ENCODE measurements at places on chromosomes 4 and X.

- no peak for DNase-seq
These were observed 13.9 kb downstream of the NIPAL1 start for GRCh38 chr4:48030470-48030869.

DNA sequence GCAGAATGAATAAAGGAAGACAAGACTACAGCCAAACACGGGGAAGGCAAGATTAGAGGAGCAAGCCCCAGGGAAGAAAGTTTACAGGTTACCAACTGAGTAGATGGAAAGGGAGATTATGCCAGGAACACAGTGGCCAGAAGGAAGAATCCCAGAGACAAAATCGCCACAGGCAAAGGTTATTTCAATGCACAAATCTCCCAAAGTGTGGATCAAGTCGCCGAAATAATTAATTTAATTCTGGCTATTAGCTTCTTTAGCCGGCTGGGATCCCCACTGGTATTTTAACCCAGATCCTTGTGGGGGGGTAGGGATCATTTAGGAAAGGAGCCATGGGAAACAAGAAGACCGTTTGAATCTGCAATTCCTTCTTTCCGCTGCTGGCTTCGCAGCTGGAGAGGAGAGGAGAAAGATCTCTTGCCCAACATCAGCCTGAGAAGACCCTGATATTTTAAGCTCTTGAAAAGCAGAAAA is 171.0 kb downstream of the DHX15 start:
- no peak for DNase-seq

DNA sequence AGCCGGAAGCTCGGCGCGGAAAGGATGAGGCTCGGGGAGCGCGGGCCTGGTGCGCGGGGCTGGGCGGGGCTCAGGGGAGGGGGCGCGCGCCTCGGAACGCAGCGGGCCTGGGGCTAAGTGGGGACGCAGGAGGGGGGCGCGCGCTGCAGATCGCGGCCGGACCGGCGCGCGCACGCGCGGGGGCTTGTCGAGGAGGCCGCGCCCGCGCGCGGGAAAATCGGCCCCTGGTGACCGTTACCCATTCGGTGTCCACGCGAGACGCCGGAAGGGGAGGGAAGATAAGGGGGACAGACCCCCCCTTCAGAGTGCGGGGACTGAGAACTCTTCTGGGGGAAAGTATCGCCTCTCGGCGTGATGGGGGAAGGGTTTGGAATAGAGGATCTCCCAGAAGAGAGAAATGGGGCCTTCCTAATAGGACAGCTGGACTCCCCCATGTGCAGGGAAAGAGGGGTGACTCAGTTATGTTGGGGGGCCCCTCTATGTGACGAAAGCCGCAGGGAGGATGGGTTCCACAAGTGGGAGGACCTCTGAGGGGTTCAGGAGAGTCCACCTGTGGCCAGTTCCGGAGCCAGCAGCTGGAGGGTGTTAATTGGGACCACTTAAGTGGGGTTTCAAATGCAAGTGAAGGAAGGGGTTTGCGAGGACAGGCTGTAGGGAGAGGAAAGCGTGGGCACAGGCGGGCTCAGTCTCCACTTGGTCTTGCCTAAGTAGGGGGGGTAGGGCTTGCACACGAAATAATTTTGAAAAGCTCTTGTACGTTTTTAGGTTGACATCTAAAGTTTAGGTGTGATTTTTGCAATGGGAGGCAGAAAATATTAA is 584 bp downstream of the SUV39H1 start:
- peak; percentile 38 for DNase-seq

DNA sequence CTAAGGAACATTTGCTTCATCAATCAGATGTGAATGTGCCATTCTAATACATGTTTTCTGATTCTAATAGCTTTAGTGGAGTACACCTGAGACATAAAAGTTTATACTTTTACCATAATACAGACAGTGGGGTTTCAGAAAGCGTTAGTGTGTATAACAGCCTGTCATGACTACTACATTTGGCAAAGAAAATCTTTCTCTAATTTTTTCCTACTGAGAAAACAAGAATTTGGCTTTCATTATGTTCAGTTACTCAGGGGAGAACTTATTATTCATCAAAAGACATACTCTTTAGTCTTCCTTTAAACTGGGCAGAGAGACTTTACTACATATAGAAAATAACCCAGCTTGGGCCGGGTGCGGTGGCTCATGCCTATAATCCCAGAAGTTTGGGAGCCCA is 104.9 kb downstream of the PCDH18 start:
- DNase-seq: no peak

GRCh38 chr4:101708293-101709039 is 82.1 kb upstream of the BANK1 start:
- no peak for DNase-seq
